ENCODE measurements at places on chromosomes 6 and 20.
A peak's percentile ranks its signal among the peaks of the same experiment; 100 is the strongest.

- DNase-seq: no peak
These were observed 493.3 kb downstream of the MAFB start for GRCh38 chr20:40195742-40196141.

DNA sequence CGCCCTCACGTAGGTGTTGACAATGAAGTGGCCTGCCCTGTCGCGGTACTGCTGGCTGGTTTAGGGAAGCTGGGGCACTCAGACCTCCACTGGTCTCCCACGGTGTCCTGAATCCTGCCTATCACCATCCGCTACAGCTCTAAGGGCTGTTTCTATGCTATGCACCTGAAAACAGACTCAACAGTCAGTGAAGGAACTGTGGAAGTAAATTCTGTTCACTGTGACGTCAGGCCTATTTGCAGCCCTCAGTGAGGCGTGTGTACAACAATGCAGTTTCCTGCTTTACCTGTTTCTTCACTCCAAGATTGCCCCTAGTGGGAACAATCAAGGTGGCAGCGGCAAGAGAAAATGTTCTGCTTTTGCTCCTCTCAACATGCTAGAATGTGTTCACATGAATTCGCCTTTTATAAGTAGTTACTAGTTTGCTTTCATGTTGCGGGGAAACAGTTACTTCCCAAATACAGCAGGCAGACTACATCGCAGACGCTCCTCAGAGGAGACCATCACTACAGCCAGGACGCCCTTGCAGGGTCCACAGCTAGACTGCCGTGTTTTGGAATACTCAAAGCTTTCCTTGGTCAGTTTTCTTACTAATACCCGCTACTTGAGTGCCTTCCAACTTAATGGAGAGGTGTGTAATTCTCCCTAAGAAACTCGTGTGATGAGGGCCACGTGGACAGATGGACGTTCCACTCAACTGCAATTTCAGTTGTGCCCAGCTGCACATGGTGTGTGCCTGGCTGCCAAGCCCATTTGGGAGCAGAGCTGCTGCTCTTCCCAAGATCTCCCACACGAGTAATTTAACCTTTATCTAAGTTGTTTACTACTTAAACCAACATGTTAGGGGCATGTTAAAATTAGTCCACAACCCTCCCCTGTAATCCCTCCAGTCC is 25.4 kb downstream of the DIDO1 start:
- no peak for DNase-seq

DNA sequence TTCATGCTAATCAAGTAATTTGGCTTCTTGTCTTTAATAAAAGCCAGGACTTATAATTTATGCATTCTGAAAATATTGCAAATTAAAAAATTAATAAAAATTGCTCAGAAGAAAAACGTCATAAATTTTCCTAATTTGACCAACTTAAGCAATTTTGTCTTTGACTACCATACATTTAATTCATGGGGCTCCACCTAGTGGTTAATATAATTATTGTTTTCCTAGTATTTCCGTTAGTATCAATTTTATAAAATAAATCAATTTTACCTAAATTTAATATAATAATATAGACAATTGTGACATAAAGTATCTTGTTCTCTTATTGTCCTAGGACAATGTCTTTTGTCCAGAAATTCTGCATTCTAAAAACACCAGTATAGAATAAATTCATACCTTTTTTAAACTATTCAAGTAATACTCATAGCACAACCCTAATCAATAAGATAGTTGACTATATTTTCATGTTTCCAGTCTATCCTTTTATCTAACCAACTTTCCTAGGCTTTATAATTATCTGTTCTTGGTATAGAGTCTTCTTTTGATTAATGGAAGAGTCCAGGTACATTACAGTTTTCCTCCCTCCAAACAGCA is 319.9 kb downstream of the TRDN start:
- no peak for DNase-seq

- DNase-seq: no peak
These were observed 510.8 kb upstream of the BTBD3 start for GRCh38 chr20:11406877-11407276.

DNA sequence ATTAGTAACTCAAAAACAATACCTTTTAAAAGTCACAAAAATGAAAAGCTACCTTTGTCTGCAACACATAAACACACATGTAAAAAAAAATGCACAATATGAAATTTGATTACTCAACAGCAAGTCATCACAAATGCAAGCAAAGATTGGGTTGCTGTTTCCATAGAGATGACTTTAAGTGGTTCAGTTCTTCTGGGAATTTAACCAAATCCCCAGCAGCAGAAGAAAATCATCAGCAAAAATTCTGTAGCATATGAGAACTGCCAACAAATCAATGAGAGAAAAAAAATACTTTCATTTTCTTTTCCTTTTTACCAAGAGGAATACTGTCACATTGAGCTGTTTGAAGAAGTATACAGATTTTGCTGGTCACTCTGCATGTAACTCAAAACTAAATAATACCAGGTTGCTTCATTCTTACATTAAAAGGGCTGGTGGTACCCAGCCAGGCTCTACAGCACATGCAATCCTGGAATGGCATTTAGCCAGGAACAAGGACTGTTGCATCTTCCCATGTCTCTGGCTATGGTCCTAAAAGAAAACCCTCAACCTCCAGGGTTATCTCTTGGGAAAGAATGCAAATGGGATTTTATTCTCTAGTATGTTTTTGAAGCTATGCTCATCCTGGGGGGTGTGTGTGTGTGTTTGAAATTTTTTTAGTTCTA is 158.3 kb downstream of the OPRM1 start:
- no peak for DNase-seq

- DNase-seq: no peak
These were observed 377.0 kb downstream of the BMP2 start for GRCh38 chr20:7144464-7144863.

GRCh38 chr6:84773431-84774156 is 9.2 kb upstream of the TBX18 start:
- DNase-seq: peak; percentile 69

- peak; percentile 29 for DNase-seq
These were observed 28.3 kb downstream of the MRS2 start for GRCh38 chr6:24431045-24431451.

GRCh38 chr20:8318965-8319625 is 187.0 kb downstream of the PLCB1 start:
- DNase-seq: no peak

GRCh38 chr6:162999575-163000285 is 272.0 kb downstream of the PACRG start:
- DNase-seq: no peak

GRCh38 chr6:18507018-18507415 is 119.9 kb downstream of the RNF144B start:
- DNase-seq: no peak

DNA sequence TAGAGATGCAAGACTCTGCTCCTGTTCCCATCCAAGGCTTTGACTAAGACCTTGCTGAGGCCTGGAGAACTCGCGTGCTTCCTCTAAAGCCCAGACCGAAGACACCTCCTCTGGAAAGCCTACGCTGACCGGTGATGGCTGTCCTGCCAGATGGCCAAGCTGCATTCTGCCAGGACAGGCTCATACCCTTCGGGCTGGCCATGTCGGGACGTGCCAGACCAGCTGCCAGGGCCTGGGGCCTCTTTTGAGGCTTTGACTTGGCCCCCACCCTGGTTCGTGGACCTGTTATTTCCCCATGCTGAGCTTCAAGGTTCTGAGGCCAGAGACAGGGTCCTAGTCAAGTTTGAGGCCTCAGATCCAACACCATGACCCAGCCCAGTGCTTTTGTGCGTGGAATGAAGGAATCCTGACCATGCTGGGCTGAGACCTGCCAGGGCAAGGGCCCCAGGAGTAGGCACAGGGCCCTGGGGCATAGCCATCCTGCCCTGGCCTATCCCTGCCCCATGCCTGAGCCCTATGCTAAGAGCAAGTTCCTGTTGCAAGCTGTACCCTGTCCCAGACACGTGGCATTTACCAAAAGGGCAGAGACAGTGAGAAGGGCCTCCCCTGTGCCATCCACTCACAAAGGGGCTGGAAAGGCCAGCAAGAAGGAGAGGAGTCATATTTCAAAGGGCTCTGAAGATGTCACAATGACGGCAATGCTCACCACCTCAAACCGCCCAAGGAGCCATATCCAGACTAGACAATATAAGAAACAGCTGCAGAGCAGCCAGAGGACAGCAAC is 42.8 kb downstream of the MRPL14 start:
- no peak for DNase-seq

GRCh38 chr6:18309046-18309445 is 44.7 kb upstream of the DEK start:
- DNase-seq: no peak

DNA sequence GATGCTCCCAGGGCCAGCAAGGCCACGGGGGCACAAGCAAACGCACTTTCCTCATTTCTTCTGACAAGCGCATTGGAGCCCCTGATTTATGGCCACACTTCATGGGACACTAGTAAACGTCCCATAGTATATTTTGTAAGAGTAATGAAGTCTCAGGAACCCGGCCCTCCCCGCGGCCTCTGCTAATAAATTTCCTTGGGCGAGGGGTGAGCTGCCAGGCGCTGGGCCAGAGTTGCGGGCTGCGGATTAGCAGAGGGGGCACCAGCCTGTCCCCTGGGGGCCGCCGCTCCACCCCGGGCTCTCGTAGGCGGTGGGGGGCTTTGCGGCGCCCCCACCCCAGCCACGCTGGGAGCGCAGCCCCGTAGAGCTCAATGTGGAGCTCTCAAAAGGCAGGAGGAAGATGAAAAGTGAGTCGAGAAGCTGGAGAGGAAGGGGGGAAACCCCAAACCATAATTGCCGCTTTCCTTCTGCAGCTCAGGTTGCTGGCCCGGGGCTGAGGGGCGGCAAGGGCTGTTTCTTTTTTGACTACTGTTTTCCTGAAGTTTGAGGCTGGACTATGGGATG is 173.6 kb downstream of the CDC5L start:
- no peak for DNase-seq

DNA sequence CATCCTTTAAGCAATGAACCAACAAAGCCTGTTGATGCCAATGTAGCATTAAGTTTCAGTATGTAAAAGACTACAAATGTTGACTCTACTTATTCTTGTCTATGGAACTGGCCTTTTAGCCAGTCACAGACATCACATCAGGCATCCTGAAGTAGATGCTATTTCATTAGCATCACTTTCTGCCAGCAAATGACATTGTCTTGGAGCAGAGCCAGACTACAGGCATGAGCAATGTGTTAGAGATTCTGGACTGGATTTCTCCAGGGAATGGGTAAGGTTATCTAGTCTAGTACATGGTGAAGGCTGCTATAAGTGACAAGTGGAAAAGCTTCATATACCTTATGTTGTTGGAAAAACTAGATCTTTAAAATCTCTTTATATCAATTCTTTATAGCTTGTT is 142.9 kb downstream of the ADGRB3 start:
- DNase-seq: no peak

GRCh38 chr20:5353624-5354496 is 37.1 kb upstream of the PROKR2 start:
- no peak for DNase-seq

DNA sequence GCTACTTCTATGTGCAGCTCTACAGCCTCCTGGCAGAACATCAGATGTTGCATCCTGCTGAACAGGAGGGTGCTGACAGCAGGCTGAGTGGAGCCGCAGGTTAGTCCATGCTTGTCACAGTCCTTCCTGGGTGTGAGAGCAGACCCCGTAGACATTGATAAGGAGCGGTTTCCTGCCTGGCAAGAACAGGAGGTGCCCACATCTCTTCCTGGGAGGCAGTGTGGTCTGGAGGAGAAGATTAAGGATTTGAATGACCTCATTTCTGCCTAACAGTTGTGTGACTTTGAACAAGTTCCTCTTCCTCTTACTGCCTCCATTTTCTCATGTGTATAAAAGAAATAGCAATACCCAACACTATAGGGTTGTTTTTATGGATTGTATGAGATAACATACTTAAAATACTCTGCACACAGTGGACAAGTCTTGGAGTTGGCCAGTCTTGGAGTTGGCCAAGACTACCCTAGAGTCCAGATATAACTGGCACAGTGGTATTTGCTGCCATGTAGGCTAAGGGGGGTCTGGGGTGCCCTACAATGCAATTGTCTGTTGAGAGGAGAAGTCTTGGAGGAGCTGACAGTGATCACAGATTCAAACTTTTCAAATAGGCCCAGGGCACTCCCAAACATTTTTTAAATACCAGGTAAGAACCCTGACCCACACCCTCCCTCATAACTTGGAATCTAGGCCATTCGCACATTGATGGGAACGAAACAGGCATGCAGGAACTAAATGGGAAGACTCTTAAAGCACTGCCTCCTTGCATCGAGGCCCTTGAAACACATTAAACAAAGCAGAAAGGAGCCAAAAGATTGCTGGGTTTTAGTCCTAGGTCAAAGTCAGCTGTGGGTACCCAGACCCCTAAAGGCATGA is 32.6 kb upstream of the TBC1D7 start:
- DNase-seq: no peak

GRCh38 chr6:126199466-126199865 is 140.4 kb upstream of the CENPW start:
- DNase-seq: no peak

- no peak for DNase-seq
These were observed 134.5 kb upstream of the ENPP5 start for GRCh38 chr6:46305236-46305635.

DNA sequence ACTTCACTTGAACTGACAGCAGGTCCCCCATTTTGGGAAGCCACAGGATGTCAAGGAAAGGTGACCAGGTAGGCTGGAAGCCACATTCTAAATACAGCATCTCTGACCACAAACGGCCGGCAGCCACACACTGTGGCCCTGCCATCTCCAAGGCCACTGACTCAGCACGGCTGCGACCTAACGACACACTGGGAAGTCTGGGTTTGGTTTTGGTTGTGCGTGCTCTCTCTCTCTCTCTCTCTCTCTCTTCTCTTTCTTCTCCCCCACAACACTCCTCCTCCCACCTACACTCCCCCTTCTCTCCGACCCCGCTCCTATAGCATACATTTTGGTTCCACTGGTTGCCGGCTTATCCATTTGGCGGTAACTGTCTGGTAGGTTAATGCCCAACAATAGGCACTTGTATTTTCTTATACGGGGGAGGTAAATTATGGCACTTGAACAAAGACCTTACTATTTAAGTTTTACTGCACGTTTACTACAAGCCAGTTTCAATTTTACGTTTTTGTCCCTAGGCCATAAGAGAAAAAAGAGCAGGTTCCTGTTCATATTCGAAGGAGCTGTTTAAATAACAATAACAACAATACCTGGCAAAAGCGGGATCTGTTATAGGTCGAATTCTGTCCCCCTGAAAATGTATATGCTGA is 103.6 kb downstream of the GMDS start:
- peak; percentile 48 for DNase-seq

GRCh38 chr6:13445005-13445743 is 42.2 kb downstream of the GFOD1 start:
- peak; percentile 51 for DNase-seq

GRCh38 chr6:64736421-64736950 is 970.5 kb downstream of the EYS start:
- no peak for DNase-seq

DNA sequence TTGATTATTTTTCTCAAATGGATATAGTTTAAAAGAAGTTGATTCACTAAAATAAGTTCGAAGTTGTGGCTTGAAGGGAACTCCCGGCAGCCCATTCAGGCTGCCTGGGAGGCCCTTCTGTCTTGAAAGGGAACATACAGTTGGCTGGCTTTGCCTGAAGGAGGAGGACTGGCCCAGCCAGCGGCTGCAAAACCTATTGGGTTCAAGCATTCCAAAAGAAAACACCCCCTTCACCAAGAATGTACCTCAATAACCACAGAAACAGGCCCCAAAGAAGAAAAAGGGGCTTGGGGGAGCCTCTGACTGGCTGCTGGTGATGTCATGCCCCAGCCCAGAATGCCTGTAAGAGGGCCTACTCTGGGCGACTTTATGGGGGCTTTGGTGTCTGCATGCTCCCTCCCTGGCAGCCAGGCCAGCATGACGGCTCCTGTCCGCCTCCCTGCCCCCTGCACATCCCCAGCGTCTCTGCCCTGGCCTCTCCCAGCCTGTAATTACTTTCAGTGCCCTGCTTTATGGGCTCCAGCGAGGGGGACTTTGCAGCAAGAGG is 36.5 kb downstream of the MAFB start:
- DNase-seq: no peak
